Left kidney (tissue), 8 donors: ENCODE measurements at places on chromosomes 7 and 10. TPM values are rescaled to one million over a fixed set of nuclear protein-coding genes. Genes with fewer than 3 reads are reported as not detected.

DNA sequence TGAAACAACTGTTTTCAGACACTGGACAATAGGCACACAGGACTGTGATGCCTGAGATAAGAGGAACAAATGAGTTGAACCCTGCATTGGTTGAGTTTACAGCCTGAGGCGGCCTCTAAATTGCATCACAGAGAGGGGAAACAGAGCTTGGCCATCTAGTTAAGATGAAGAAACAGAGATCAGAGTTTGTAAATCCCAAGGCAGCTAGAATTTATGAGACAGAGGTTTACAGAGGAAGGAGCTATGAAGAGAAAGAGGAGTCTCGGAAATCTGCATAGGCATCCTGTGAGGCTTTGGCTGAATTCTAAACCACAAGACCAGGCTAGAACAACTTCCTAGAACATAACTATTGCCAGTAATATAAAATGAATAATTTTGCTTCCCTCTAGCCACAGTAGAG, 41.0 kb upstream of the OIT3 start:
- no peak for DNase-seq

DNA sequence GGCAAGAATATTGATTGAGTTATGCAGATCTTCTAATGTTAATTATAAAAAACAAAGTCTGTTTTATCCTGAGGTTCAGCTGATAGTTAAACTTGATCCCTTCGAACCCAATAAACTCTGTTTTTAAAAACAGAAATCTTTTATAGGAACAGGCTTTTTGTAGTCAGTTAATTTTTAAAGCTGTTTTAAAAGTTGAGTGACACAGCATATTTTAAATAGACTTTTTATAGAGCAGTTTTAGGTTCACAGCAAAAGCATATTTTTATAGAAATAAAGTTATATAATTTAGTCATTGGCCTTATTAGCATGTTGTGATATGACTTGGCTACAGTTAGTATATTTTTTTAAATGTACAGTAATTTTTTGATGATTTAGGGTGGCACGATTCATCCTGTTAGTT, 11.1 kb downstream of the FOXK1 start:
- no peak for DNase-seq

DNA sequence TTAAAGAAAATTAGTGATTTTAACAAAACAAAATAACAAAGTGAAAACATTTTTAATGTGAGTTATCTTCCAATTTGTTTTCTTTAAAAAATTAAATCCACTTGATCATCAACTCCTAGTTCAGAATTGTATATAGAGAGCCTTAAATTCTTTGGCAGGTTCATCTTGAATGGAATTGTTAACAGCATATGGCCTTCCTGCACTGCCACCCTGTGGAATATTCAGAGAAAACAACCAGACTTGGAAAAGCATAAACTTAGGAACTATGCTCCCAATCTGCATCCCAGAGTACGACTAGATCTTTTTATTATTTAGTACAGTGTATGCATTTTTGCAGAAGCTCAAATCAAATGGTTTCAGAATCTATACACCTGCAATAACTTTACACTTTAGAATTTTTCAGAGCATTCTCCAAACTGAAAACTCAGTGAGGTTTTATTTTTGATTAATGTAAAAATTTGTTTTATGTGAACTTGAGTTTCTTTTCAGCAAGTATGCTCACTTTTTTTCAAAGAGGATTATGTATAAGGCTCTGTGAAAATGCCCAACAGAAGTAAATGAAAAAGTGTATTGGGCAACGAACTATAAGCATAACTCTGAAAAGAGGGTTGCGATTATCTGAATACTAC, 44.9 kb upstream of the ANK3 start:
- peak; percentile 52 for DNase-seq

DNA sequence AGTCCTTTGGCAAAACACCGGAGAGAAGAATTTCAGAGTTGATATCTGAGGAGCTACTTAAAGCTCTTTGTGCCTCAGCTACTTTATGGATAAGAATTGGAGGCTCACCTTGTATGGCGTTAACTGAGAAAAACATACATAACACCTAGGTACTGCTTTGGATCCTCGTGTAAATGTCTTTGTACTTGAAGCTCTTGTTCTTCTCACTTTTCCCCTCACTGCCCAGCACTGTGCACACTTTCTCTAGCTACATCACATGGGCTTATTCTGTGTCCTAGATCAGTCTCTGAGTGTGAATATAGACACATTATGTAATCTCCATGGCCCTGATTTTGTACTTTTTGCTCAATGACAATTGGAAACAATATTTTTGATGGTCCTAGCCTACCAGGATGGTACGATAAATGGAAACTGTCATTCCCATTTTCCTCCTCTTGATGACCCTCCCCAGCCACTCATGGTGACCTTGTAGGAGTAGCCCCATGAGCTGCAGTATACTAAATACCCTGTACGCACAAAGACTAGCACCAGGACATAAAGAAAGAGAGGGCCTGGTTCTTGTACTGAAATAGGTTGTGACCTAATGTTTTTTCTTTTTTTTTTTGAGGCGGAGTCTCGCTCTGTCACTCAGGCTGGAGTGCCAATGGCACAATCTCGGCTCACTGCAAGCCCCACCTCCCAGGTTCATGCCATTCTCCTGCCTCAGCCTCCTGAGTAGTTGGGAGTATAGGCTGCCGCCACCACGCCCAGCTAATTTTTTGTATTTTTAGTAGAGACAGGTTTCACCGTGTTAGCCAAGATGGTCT, 22.1 kb downstream of the STAMBPL1 start:
- no peak for DNase-seq

LLCFC1 gene
- 1.5 TPM for polyA plus RNA-seq

DNA sequence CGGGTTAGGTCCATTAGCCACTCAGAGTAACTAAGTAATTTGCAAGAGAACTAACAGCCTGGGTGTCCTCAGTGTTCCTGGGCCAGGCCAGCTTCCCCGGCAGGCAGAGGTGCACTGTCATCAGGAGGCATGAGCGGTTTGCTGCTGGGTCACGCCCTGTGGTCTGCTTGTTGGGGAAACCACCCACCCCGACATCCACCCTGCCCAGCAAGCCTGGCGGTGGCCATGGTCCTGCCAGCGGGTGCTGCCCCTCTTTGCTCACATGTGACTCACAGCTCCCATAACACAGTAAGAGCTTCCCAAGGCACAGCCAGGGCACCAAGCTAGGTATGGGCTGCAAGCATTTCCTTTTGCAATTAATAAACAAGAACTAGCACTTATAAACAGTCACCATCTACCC, 75.9 kb downstream of the RGS10 start:
- DNase-seq: no peak

DNA sequence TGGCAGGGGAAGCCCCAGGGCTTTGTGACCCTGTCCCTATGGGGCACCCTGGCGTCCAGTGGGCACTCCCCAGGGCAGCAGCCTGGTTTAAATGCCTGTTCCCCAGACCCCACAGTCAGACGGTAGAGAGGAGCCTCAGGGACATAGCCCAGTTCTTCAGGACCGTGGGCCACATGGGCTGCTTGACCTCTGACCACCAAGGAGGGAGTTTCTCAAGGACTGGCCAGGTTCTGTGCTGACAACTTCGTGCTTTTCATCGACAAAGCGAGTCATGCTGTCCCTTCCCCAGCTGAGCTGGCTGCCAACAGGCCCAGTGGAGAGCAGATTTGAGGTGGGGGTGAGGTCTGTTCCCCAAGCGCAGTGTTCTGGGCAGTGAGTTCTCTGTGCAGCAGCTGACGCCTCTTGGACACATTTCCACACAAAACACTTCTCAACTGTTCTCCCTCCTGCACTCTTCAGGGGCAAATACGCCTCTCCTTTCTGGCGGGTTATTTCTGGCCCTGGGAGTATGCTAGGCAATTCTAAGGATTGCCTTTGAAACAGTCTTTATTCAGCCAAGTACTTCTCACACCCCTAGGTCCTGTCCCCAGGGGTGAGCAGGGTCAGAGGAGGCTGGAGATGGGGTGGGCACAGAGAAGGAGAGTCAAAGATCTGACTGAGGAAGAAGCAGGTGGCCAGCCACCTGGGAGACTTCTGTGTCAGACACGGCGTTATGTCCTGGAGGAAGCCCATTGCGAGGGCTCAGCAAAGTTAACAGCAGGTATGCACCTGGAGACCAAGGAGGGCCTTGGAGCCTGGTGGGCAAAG, 57.3 kb upstream of the CAMK2B start:
- no peak for DNase-seq

GRCh38 chr10:88791924-88792323, 10.6 kb upstream of the LIPM start:
- DNase-seq: no peak

DNA sequence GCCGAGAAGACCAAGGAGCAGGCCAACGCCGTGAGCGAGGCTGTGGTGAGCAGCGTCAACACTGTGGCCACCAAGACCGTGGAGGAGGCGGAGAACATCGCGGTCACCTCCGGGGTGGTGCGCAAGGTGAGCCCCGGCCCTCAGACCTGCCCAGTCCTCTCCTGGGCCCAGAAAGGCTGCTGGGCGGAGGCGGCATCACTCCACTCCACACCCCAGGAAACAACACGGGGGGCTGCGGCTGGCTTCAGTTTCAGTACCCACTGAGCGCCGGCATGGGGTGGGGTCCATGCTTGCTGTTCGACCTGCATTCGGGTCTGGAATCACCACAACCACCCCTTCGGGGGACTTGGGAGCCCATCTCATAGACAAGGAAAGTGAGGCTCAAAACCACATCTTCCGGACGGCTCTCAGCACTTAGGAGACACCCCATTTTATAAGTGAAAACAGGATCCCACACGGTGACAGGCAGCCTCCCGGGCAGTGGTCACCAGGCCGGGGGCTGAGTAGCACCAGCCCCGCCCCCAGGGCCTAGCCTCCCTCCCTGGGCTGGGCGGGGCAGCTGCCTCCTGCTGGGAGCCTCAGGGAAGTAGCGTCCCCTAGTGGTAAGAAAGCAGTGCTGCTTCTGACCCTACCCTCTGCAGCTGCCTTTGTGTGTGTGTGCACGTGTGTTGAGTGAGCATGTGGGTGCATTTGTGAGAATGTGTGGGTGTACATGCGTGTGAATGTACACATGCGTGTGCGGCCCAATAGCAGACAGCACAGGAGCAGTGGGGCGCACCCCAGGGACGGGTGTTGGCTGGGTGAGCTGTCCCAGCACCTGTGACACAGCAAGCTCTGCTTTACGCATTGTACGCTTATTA, 1.8 kb downstream of the SNCG start:
- DNase-seq: no peak

DNA sequence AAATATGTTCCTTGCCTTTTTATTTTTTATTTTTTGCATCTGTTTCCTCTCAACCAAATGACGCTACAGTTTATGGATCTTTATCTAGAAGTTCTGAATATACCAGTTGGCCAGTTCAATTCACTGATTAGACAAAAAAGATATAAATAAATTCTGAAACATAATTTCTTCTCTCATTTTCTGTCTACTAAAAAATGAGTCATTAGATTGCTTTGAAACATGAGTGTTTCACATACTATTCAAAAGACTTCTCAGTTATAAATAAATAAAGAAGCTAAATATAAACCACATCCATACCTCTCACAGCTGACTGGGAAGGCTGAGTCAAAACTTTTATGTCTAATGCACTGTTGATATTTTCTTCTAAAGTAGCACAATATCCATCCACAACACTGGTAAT, 97.6 kb upstream of the GPR22 start:
- DNase-seq: no peak
